ENCODE measurements at places on chromosomes 2 and 18. TPM values are rescaled to one million over a fixed set of nuclear protein-coding genes. Genes with fewer than 3 reads are reported as not detected.

Gene DNPEP
- total RNA-seq = 37.1 TPM

Gene TFPI
- 195 TPM for total RNA-seq

Gene RAB27B
- total RNA-seq = 0.68 TPM

Gene OSBPL6
- total RNA-seq = 3.5 TPM

Gene CNRIP1
- total RNA-seq = 3.3 TPM

Gene SIX2
- not detected for total RNA-seq

Gene SFT2D3
- 3.7 TPM for total RNA-seq

Gene ANO7
- 2.4 TPM for total RNA-seq

Gene ST6GAL2
- total RNA-seq = 2.4 TPM

Gene EVX2
- not detected for total RNA-seq

Gene C1QL2
- total RNA-seq = not detected

Gene GREB1
- 19.5 TPM for total RNA-seq

Gene SNTG2
- total RNA-seq = not detected
